Uterine smooth muscle cell (primary cell): ENCODE measurements at places on chromosomes 11 and 22. TPM values are rescaled to one million over a fixed set of nuclear protein-coding genes. Genes with fewer than 3 reads are reported as not detected.

The POU2AF2 gene
- not detected in 2 replicates for total RNA-seq

The PRR33 gene
- total RNA-seq, result not detected in 2 replicates

The ART1 gene
- not detected in 2 replicates for total RNA-seq

The SMARCB1 gene
- total RNA-seq, result 25.5 and 25.7 TPM in 2 replicates

The MS4A6E gene
- not detected in 2 replicates for total RNA-seq

The OR10A2 gene
- total RNA-seq, result not detected in 2 replicates

The NLRP6 gene
- total RNA-seq, result not detected in 2 replicates

The HEPN1 gene
- total RNA-seq, result not detected in 2 replicates

The CBX6 gene
- 44.0 and 50.2 TPM in 2 replicates for total RNA-seq

The YAP1 gene
- total RNA-seq, result 158 and 240 TPM in 2 replicates

The FOLR2 gene
- not detected in 2 replicates for total RNA-seq

The ISX gene
- not detected in 2 replicates for total RNA-seq

The NLRP14 gene
- total RNA-seq, result 0.50 and 0.66 TPM in 2 replicates

The NUP98 gene
- 111 and 141 TPM in 2 replicates for total RNA-seq

The LRRC56 gene
- 0.62 and 0.77 TPM in 2 replicates for total RNA-seq

The UBQLNL gene
- total RNA-seq, result not detected in 2 replicates

The SMC1B gene
- total RNA-seq, result under 0.01 TPM in 1 of 2 replicates, not detected in the other

The ZMAT5 gene
- 22.8 and 24.0 TPM in 2 replicates for total RNA-seq

The OR4C16 gene
- not detected in 2 replicates for total RNA-seq

The SSTR3 gene
- total RNA-seq, result 0.12 and 0.33 TPM in 2 replicates

The OR8D1 gene
- total RNA-seq, result under 0.01 TPM in 1 of 2 replicates, not detected in the other

The INS gene
- not detected in 2 replicates for total RNA-seq

The BBOX1 gene
- under 0.01 TPM in 1 of 2 replicates, not detected in the other for total RNA-seq

The ZP1 gene
- 0.12 TPM in 1 of 2 replicates, not detected in the other for total RNA-seq

The PTGDR2 gene
- total RNA-seq, result 0.11 and 0.12 TPM in 2 replicates

The CCDC157 gene
- 1.6 and 2.5 TPM in 2 replicates for total RNA-seq

The ROBO4 gene
- 1.1 and 3.0 TPM in 2 replicates for total RNA-seq

The OR51E2 gene
- total RNA-seq, result under 0.01 and 0.11 TPM in 2 replicates

The MMP13 gene
- 0.11 TPM in 1 of 2 replicates, not detected in the other for total RNA-seq
